ENCODE measurements at places on chromosomes 12 and 14.
A peak's percentile ranks its signal among the peaks of the same experiment; 100 is the strongest.

GRCh38 chr12:43112101-43112920 lies 439.7 kb downstream of the ADAMTS20 start:
- DNase-seq: no peak

DNA sequence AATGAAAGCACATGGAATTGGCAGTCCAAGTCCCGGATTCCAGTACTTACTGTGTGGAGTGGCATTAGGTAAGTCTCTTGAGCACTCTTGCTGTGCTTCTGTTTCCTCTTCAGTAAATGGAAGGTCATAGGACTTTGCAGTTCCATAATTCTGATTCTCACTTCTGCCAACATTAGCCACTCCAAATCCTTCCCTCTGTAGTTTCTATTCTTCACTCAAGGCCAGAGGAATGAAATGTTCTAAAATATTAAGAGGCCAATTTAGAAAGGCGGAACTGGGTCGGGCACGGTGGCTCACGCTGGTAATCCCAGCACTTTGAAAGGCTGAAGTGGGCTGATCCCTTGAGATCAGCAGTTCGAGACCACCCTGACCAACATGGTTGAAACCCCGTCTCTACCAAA lies 19.8 kb upstream of the SLC5A8 start:
- no peak for DNase-seq

- no peak for DNase-seq
Measured at GRCh38 chr14:50333014-50333509, 20.9 kb downstream of the DMAC2L start.

DNA sequence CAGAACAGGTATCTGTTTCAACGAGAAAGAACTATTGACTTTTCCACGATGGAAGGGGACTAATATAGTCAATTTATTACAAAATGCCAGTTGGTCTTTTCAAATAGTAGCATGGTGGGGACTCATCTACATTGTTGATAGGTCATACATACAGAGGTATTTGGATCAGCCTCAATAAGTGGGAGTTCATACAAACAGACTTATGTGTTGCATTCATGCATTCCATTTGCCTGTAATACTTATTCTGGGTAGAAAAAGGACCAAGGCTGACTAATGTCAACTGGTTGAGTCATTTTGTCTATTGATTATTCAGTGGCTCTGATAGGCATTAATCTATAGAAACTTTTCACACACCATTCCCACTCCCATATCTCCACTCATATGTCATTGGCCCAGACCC lies 41.5 kb upstream of the GLIPR1 start:
- no peak for DNase-seq

DNA sequence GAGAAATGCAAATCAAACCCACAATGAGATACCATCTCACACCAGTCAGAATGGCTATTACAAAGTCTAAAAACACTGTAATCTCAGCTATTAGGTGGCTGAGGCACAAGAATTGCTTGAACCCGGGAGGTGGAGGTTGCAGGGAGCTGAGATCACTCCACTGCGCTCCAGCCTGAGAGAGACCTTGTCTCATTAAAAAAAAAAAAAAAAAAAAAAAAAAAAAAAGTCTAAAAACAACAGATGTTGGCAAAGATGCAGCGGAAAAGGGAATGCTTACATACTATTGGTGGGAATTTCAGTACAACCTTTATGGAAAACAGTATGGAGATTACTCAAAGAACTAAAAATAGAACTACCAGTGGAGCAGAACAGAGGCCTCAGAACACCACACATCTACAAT lies 19.0 kb upstream of the ATF7 start:
- no peak for DNase-seq

- DNase-seq: no peak
Measured at GRCh38 chr12:125552295-125552694, 487.1 kb downstream of the AACS start.

DNA sequence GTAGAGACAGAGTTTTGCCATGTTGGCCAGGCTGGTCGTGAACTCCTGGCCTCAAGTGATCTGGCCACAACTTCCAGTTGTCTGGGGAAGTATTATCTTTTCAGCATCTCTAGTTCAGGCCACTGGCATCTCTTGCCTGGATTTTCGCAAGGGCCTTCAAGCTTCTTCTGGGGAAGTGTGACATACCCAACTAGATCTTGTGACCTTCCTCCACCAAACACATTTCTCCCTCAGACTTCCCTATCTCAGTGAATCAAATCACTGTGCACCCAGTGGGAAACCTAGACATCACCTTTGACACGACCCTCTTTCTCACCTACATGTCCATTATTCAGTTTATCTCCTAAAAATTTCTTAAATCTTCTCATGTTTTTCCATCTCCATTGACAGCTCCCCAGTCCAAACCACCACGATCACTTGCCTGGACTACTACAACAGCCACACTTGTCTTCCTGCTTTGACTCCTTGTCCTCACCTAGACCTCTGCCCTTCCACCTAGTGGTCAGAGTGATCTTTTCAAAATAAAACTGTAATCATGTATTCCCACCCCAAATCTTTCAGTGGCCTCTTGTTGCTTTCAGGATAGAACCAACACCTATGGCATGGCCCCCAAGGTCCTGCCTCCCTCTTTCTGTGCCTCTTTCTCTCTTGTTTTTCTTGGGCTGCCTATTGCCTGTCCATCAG lies 3.3 kb downstream of the EEF1AKMT3 start:
- DNase-seq: no peak

GRCh38 chr12:56028511-56029165 lies 7.8 kb downstream of the IKZF4 start:
- DNase-seq: no peak

- no peak for DNase-seq
Measured at GRCh38 chr14:80776657-80777056, 164.9 kb downstream of the CEP128 start.

- DNase-seq: no peak
Measured at GRCh38 chr14:94880106-94880505, 110.2 kb upstream of the GSC start.

DNA sequence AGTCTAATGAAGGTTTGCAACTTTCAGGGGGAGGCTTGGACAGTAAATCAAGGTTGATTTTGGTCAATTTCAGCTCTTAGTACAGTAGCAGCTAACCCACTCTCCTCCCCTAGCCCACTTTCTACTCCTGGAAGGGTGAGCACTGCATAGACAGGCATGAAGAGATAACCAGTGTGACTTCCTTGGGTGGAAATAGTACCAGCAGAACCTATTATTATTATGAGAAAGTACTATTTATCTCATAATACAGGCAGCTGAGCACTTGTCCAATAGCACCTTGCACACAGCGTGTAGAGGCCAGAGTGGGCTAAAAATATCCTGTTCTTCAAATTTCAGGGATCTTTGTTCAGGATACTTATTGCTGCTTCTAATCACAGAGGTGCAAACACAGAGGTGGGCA lies 96.2 kb upstream of the FKBP4 start:
- DNase-seq: no peak

DNA sequence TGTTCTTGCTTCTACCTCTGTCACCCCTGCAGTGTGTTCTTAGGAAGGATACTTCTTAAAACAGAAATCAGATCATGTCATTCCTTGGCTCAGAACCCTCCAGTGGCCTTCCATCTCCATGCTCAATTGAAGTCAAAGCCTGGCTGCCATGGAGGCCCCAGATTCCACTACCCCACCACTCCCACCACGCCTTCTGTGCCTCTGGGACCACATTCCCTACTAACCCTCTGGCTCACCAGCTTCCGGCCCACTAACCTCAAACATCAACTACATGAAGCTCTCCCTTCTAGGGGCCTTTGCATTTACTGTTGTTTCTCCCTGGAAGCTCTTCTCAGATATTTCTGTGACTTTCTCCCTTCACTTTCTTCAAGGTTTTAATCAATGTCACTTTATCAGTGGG lies 76.1 kb upstream of the REP15 start:
- no peak for DNase-seq

DNA sequence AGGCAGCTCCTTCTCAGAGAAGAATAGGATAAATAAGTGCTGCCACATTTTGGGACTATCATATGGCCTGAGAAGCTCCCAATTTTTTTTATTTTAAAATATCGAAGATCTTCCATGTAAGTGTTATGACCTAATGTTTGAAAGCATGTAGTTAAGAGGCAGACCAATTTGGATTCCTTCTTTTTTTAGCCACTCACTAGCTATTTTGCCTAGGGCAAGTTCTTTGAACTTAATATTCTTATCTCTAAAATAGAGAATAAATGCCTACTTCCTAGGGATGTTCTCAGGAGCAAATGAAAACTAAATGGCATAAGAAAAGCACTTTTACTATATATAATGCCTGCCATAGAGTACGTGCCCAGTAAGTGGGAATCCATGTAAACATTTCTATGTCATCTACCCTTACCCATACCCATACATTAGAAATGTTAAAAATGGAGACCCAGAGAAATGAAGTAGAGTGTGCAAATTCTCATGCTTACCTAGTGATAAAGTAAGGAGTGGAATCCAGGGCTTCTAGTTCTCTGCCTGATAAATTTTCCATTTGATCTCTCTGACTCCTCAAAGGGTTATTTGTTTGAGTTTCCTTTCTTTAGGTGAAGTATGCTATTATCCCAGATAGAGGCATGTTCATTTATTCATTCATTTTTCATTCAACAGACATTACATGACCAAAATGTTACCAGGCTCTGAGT lies 148.3 kb downstream of the TGFB3 start:
- no peak for DNase-seq

GRCh38 chr14:27056586-27056985 lies 458.8 kb upstream of the NOVA1 start:
- DNase-seq: no peak

GRCh38 chr14:104320611-104321086 lies 182.3 kb downstream of the KIF26A start:
- peak; percentile 45 for DNase-seq

- DNase-seq: peak; percentile 75
Measured at GRCh38 chr12:47741340-47741703, 16.0 kb upstream of the ENDOU start.

DNA sequence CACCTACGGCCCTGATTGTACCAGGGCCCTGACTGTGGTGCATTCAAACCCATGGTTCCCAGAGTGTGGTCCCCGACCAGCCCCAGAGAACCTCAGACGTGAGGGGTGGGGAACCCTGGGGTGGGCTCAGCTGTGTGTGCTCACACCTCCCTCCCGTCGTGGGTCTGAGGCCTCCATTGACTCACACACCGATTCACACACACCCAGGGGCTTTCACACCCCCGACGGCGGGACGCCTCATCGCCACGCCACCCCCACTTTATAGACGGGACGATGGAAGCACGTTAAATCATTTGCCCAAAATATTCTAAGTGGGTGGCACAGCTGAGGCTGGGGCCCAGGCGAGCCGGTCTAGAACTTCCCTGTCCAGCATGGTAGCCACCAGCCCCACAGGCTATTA lies 3.4 kb upstream of the FBRSL1 start:
- no peak for DNase-seq

GRCh38 chr12:114732426-114733030 lies 48.6 kb upstream of the TBX3 start:
- DNase-seq: no peak

- no peak for DNase-seq
Measured at GRCh38 chr14:78157494-78158437, 12.4 kb upstream of the NRXN3 start.

GRCh38 chr12:48774516-48774915 lies 14.4 kb downstream of the ADCY6 start:
- DNase-seq: no peak

DNA sequence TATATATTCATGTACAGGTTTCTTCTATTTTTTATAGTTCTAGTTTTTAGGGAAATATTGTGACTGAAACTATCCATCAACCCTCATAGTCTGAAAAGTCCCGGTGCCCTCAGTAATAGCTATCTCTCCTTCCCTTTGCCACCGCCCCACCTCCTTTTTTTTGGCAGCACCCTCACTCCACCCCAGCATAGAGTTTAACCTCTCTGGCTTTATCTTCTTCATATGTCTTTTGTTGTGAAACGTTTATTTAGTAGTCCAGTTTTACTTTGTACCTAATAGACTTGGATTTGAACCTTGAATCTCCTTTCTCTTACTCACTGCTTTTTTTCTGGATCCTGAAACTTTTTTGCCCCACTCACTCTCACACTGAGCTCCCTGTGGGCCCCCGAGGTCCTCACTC lies 109.5 kb downstream of the BBS10 start:
- no peak for DNase-seq

DNA sequence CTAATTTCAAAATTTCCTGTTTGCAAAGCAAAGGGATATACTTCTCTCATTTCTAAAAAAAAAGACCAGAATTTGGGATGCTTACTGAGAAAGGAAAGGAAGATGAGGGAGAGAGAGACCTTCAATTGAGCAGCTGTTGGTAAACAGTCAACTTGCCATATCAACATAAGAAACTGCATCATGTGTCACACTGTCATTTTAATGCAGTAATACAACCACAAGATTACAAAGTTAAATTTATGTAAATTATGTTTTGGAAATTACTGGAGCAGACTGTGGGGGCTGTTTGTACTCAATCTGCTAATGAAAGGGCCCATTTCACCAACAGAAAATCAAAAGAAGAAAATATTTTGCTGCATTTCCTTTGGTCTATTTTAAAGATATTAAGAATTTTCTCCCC lies 370.4 kb upstream of the TMPO start:
- DNase-seq: no peak

DNA sequence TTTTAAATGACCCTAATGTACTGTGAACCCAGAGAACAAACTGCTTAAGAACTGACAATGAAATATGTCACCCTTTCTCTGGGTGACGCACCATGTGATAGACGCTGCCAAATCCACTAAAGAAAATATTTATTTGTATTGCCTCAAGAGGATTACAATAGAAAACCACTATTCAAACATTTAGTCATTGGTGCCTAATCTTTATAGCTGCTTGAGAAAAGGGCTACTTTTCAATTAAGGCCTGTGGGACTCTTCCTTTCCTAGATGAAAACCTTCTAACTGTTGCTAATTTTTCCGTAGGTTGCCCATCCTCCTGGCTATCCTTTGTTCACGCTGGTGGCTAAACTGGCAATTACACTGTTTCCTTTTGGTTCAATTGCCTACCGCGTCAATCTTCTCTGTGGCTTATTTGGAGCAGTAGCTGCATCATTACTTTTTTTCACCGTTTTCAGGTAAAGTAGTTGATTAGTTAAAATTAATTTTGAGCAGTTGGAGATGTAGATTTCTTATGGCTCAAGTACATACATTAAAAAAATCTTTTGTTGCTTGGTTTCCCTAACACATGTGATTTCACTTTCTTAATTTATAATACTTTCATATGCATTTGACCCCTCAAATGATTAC lies 6.0 kb downstream of the TMEM260 start:
- no peak for DNase-seq

- DNase-seq: no peak
Measured at GRCh38 chr12:16359512-16360491, 12.4 kb downstream of the MGST1 start.

DNA sequence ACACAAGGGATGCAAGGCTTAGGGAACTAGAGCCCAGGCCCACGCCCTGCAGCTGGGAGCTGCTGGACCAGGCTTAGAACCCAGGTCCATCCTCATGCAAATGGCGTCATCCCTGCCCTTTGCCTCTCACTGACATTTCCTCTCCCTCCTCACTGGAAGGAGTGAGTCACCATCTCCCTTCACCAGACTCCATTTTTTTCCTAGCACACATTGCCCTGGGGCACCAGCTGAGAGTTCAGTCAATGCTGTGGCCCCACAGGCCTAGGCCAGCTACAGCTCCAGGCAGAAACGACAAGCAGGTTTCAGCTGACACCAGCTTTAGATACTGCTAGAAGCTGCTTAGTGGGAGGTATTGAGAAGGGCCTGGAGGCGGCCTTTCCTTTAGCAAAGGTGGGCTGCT lies 98.9 kb downstream of the RIMBP2 start:
- no peak for DNase-seq
